ENCODE measurements at places on chromosomes 7 and 10. TPM values are rescaled to one million over a fixed set of nuclear protein-coding genes. Genes with fewer than 3 reads are reported as not detected.
A peak's percentile ranks its signal among the peaks of the same experiment; 100 is the strongest.

STEAP2 gene
- total RNA-seq, result 24.2 TPM

GTF2IRD1 gene
- total RNA-seq, result 16.0 TPM

SPDYE8 gene
- total RNA-seq, result not detected

GRM3 gene
- not detected for total RNA-seq

- peaks cover 6% of the 10 kb centered on the region for H3K4me1 ChIP-seq
- H3K4me3 ChIP-seq, result no peak overlapping the region
- no peak for DNase-seq
- H3K27ac ChIP-seq, result no peak overlapping the region
- no peaks in the 10 kb centered on the region for H3K36me3 ChIP-seq
- no peaks in the 10 kb centered on the region for H3K27me3 ChIP-seq
These were observed 42.8 kb downstream of the ARHGAP21 start for GRCh38 chr10:24680647-24681524.

GRCh38 chr7:28922624-28923331, 35.4 kb downstream of the TRIL start:
- H3K4me1 ChIP-seq, result no peaks in the 10 kb centered on the region
- H3K27ac ChIP-seq, result no peak overlapping the region
- DNase-seq, result peak; percentile 77

GRCh38 chr7:73570521-73570920, 7.9 kb downstream of the TBL2 start:
- H3K27ac ChIP-seq, result no peak overlapping the region
- no peak for DNase-seq
- no peaks in the 10 kb centered on the region for H3K36me3 ChIP-seq
- H3K27me3 ChIP-seq, result no peaks in the 10 kb centered on the region

DNA sequence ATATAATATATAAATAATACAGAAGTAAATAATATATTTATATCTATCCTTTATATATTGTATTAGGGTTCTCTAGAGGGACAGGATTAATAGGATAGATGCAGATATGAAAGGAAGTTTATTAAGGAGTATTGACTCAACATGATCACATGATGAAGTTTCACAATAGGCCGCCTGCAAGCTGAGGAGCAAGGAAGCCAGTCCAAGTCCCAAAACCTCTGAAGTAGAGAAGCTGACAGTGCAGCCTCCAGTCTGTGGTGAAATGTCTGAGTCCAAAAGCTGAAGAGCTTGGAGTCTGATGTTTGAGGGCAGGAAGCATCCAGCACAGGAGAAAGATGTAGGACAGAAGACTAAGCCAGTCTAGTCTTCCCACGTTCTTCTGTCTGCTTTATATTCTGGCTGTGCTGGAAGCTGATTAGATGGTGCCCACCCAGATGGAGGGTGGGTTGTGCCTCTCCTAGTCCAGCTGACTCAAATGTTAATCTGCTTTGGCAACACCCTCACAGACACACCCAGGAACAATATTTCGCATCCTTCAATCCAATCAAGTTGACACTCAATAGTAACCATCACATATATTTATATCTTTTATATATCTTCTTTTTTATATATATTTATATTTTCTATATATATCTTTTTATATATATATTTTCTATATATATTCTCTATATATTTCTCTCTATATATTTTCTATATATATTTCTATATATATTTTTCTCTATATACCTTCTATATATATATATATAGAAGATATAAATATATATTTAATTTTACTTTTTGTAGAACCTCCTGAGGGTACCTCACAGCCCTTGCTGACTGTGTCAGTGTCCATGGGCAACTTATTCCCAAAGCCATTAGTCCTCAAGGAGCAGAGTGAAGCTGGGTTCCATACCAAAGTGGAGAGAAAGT, 24.6 kb upstream of the AKR1B10 start:
- no peaks in the 10 kb centered on the region for H3K27me3 ChIP-seq
- no peak overlapping the region for H3K27ac ChIP-seq
- no peak for DNase-seq
- no peak overlapping the region for H3K4me3 ChIP-seq
- no peaks in the 10 kb centered on the region for H3K36me3 ChIP-seq

GRCh38 chr10:26939962-26940354, 79.2 kb upstream of the ABI1 start:
- no peak overlapping the region for H3K4me3 ChIP-seq
- H3K27ac ChIP-seq, result no peak overlapping the region
- H3K4me1 ChIP-seq, result no peaks in the 10 kb centered on the region
- H3K36me3 ChIP-seq, result no peaks in the 10 kb centered on the region
- no peaks in the 10 kb centered on the region for H3K27me3 ChIP-seq
- no peak for DNase-seq

DNA sequence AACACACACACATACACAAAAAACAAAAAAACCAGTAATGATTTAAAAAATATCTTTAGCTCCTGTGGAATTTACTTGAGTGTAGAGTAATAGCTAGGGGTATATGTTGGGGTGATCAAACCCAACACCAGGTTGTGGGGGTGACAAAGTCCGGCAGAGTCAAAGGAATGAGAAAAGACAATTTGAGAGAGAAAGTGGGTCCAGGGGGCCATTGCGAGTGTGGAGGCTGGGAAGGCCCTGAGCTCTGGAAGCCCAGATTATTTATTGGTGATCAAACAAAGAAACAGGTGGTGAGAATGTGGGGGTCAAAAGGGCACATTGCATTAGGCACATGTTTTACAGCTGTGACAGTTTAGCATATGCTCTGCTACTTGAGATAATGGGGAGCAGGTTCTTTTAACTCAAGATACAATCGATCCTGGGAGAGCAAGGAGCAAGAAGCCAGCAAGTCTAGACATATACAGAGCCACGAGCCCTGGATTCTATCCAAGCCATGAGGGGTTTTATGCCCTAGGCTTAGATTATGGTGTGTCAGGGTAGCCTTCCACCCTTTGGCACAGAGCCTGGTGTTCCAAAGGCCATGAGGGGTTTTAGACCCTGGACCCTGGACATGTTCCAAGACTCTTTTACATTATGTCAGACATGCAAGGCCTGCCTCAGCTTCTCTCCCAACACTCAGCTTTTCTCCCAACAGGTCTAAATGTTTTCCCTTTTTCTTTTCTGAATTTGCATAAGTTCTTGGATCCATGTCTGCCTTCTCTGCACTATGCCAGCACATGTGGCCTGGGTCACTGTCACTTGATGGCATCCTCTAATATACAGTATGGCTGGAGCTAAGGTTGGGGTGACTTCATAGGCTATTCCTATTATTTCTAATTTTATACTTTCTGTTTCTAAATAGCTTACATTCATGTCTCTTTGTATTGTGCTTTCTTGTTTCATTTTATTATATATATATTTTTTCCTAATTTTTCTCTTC, 48.6 kb upstream of the MKI67 start:
- H3K4me3 ChIP-seq, result no peak overlapping the region
- no peaks in the 10 kb centered on the region for H3K36me3 ChIP-seq

- no peak overlapping the region for H3K27ac ChIP-seq
- H3K4me1 ChIP-seq, result peaks cover 7% of the 10 kb centered on the region
- no peaks in the 10 kb centered on the region for H3K36me3 ChIP-seq
These were observed 2.7 kb upstream of the PDCD4 start for GRCh38 chr10:110868981-110869380.

- no peak overlapping the region for H3K27ac ChIP-seq
- DNase-seq, result no peak
- no peaks in the 10 kb centered on the region for H3K36me3 ChIP-seq
These were observed 202.5 kb downstream of the REEP3 start for GRCh38 chr10:63723741-63724140.

DNA sequence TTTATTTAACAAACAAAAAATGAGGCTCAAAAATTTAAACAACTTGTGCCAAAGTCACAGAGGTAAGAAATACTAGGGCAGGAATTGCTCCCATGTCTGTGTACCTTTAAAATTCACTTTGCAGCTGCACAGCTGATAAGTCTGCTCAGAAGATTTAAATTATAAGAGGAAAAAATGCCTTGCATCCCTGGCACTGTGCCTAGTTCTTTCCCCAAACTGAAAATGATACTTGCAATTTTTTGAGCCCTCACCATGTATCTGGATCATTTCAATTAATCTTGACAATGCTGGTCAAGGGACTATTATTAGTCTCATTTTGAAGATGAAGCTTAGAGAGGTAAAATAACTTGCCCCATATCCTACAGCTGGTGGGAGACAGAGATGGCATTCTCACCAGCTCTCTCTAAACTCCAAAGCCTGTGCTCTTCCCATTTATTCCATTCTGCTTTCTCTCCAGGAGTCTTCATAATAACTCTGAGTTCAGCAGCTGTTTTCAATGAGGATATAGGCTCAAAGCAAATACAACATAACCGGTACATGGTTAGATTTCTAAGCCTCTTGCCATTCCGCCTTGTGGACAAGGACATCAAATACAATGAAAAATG, 350.5 kb upstream of the LRRTM3 start:
- no peak for DNase-seq
- no peak overlapping the region for H3K4me3 ChIP-seq
- H3K4me1 ChIP-seq, result no peaks in the 10 kb centered on the region
- no peak overlapping the region for H3K27ac ChIP-seq
- no peaks in the 10 kb centered on the region for H3K27me3 ChIP-seq
- H3K36me3 ChIP-seq, result no peaks in the 10 kb centered on the region

DNA sequence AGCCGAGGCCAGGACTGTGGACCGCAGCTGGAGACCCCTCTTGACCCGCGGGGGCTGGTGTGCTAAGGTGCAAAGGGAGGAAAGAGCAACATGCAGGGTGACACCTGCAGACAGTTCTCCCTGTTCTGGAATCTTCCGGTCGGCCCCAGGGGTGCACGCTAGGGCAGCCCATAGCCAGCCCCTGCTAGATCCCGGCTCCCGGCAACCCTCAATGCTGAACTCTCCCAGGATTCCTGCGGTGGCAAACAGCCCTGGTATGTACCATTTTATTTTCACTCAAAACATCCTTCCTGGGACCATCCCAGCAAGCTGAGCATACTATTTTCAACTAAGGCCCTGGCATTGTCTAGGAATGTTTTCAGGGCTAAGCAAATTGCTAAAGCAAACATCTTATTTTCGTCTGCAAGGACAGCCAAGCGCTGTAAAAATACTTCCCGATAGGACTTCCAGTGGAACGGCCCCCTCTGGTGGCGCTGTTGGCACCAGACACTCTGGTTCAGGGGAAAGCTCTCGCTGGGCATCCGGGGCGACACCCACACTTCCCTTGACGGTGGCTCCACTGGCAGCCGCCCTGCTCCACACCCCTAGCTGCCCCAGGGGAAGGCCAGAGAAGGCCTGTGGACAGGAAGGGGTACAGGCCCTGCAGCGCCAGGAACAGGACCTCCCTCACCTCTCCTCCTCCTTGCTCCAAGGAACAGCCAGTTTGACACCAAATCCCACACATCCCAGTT, 99.4 kb downstream of the CTBP2 start:
- peaks cover 62% of the 10 kb centered on the region for H3K4me1 ChIP-seq
- H3K36me3 ChIP-seq, result no peaks in the 10 kb centered on the region
- DNase-seq, result peak; percentile 90
- H3K27me3 ChIP-seq, result no peaks in the 10 kb centered on the region
- H3K4me3 ChIP-seq, result no peak overlapping the region

DNA sequence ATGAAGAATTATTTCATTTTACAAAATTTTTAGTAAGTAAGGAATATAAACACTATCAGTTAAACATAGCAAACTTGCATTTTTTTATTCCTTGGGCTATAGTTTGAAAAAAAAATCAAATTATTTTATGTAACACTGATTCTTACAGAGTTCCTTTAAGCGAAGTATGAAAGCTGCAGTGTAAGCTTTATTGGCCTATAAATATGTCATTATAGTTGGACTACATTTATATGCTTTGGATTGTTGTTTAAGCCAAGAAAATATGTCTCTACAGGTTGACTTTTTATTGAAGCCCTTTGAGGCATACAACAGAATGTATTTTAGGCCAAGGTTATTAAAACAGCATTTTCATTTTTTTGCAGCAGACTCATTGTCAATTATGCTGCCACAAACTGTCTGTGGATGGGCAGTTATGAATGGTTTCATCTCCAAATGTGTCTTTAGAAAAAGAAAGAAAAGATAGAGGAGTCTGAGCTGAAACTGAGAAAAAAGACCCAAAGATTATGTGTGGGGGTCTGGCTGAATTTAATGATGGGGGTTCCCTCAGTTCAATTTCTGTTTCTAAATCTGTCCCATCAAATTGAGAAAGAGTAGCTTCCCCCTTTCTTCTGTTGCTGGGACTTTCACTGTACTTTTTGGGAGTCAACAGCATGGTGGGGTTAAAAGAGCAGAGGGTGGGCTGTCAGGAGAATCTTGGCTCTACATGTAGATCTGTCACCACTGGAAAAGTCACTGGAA, 43.1 kb downstream of the ARID5B start:
- no peak for DNase-seq
- H3K4me1 ChIP-seq, result peaks cover 1% of the 10 kb centered on the region
- H3K27me3 ChIP-seq, result no peaks in the 10 kb centered on the region
- H3K27ac ChIP-seq, result no peak overlapping the region
- no peak overlapping the region for H3K4me3 ChIP-seq
